ENCODE measurements at places on chromosomes 7 and 10.

DNA sequence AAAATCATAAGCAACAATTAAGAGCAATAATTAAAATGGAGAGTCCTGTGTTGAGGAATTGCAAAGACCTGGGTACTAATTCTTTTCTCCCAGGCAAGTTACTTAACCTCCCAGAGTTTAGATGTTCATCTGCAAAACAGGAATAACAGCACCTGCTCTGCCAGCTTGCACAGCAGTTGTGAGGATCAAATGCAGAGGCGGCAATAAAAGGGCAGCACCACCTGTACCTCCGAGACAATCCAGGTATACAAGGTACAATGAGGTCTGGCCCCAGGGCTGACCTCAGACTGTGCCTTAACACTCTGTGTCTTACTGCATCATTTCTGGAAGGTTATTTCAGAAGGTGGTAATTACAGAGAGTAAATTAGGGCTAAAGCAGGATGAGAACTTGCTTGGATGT, 14.5 kb upstream of the FAM204A start:
- DNase-seq: no peak

- DNase-seq: no peak
These were observed 78.7 kb downstream of the ZFAND4 start for GRCh38 chr10:45593938-45594275.

- DNase-seq: no peak
These were observed 31.8 kb upstream of the RET start for GRCh38 chr10:43044961-43045621.

DNA sequence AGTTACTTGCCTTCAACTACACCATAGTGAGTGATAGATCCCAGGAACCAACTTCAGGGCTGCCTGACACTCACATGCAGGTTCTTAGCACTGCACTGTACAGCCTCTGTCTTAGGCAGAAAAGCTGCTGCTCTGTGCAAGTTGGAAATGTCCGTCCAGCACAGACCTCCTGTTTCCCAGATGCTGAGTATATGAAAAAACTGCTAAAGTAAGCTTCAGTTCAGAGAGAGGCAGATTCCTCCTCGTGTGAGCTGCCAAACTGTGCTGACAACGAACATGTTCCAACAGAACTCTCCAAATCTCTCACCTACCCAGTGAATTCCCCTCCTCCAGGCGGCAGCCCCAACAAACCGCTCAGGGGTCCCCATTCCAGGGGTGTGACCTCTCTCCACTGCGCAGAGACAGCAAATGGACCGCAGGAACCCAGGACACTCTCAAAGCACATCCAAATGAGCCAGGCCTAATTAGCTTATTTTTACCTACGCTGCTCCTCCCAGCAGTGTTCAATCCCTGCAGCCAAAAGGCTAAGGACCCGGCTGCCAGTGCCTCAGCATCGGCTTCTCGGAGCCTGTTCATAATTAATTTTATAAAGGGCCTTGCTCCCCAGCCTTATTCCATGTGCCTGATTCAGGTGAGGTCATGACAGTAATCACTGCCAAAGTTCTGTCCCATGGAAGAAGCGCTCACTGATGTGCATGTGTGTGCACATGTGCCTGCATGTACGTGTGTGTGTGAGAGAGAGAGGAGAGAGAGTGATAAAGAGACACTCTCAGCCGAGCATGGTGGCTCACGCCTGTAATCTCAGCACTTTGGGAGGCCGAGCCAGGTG, 159.5 kb upstream of the AUTS2 start:
- DNase-seq: no peak

- no peak for DNase-seq
These were observed 58.0 kb upstream of the PAX2 start for GRCh38 chr10:100687143-100688003.

GRCh38 chr10:13115832-13116803, 16.2 kb downstream of the OPTN start:
- no peak for DNase-seq

DNA sequence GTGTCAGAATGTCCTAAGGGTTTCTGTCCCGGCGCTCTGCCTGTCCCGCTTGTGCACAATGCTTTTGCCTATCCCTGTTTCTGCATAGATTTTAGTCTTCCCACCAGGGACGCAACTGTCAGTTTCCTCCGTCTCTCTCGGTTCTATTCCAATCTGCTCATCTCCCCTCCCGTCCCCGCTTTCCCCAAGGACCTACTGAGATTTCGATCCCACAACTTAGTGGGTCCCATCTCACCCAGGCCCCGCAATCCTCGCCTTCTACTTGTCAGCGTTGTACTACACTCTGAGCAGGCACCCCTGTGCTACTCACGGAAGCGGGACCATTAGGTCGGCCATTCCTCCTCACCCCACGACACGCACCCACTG, 519 bp upstream of the ZNF655 start:
- DNase-seq: no peak

DNA sequence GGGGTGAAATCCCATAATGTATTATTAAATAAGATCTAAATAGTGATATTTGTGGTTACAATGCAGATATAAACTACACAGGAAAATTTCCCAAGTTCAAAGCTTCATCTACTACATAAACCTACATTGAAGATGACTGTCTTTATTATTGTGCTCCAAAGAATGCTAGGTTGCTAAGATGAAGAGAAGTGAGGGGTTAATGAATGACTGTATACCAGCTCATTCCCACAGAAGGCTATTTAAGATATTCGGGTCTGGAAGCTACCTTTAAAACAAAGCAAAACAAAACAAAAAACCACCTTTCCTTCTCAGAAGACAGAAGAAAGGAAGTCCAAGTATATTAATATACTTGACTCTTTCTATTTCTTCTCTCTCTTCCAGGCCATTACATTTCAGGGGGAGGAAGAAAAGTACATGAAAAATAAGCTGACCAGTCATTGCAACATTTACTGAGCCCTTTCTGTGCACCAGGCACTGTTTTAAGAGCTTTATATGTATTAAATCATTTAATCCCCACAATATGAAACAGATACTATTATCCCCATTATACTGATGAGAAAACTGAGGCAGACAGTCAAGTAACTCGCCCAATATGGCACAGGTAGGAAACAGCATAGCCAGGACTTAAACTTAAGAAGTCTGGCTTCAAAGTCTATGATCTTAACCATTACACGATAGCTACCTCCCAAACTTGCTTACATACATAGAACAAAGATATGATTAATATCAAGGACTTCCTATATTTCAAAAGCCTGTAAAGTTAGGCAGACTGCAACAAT, 48.1 kb downstream of the TNPO3 start:
- no peak for DNase-seq

GRCh38 chr7:95253986-95254385, 70.3 kb downstream of the PON1 start:
- DNase-seq: no peak

DNA sequence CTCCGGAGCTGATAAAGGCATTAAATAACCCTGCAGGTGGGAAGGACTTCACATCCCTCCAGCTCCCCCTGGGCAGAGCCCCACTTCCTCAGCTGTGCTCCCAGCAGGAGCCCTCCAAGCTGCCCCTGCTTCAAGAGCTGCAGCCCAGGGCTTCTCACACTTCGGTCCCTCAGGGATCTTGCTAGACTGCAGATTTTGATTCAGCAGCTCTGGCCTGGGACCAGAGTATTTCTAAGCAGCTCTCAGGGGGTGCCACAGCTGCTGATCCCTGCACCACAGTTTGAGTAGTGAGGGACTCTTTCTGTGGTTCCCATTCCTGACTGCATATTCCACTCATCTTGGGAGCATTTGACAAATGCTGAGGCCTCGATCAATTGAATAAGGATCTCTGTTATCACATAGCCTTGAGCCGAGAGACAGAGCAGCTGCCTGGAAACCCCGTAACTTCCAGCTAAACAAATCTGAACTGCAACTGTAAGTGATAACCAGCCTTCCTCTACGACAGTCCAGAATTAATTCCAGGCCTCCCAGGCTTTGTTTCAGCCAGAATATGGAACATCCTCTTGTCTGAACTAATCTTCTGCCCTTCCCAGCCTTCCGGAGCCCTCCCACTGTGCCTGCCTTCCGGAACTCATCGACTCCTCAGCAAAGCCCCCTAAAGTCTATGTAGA, 161.4 kb downstream of the CCDC3 start:
- DNase-seq: no peak

DNA sequence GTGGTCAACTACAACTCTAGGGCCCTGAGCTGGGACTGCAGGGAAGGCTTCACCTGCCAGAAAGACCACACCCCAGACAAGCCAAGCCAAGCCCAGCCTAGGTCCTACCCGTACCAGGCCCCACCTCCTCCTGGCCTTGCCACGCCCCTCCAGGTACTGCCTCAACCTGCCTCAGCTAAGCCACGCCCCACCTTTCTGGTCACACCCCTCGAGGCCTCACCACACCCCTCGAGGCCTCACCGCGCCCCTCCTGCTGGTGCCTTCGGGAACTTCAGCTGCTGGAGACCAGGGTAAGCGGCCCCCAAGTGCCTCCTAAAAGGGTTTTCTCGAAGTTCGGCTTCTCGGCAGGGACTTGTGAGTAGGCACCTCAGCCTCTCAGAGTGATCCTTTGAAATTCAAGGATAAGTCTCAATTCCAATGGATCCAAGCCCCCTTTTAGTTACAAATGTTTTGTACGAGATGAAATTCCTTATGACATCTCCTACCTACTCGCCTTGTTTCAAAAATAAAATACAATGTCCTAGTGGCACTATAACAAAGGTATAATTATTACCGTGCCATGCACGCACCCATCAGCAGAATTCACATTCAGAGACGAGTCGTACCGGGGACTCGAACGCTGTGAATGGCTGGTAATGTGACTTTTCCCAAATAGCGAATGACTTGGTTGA, 171.2 kb downstream of the ARHGAP21 start:
- DNase-seq: no peak

DNA sequence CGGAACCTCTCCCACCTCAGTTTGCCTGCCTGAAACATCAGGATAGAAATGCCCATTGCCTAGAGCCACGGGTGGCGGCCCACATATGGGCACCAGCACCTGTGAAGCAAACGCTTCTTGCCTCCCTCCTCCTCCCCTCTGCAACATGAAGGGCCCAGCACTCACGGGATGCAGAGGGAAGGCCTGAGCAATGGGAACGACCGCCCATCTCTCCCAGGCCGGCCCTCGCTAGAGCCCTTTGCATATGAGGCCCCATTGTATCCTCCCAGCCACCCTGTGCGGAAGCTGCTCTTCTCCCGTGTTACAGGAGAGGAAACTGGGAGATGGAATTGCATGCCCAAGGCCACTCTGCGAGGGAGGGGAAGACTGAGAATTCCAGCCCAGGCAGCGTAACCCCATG, 88.2 kb downstream of the RGS10 start:
- no peak for DNase-seq

DNA sequence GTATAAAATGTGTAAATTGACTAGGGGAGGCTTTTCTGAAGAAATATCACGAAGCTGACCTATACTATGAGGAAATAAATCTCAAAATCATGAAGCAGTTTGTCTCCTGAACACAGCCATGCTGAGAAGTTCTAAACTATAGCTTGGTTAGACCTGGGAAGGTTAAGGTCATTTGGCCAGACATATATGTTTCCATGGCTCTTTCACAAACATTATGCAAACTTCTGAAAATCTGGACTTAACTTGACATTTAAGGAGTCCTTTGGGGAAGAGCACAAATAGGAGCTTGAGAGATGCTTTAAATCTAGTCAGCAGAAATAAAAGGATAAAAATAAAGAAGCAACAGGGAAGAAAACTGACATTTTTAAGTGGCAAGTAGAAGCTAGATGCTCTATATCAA, 115.9 kb upstream of the MEOX2 start:
- DNase-seq: no peak

DNA sequence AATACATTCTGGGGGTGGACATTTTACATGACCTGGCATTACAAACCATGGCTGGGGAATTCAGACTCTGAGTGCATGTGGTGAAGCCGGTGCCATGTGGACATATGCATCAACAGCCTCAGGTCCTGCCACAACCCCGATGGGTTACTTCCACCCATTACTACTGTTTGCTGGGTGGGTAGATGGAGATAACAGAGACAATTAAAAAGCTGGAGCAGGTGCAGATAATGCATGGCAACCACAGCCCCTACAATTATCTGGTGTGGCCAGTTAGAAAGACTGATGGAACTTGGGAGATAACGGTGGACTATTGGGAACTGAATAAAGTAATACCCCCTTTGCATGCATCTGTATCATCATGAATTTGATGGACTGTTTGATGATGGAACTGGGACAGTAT, 21.6 kb upstream of the ADAMTS14 start:
- DNase-seq: no peak

DNA sequence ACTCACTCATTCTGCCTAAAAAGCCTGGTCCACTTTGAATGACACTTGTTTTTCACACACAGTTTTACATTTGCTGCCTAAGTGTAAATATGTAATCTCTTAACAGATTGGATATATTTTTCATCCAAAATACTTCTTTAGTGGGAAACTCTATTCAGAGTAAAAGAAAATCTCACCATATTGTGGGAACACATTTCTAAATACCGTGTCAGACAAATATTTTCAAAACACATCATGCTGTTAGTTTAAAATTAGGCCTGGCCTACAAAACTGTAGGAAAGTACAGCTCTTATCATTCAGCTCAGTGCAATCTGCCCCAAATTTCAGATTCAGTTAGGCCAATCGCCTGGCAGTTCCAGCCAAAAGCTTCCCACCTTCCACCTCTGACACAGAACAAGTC, 849.8 kb downstream of the NXPH1 start:
- DNase-seq: no peak

- no peak for DNase-seq
These were observed 67.2 kb downstream of the CCSER2 start for GRCh38 chr10:84395581-84395980.

DNA sequence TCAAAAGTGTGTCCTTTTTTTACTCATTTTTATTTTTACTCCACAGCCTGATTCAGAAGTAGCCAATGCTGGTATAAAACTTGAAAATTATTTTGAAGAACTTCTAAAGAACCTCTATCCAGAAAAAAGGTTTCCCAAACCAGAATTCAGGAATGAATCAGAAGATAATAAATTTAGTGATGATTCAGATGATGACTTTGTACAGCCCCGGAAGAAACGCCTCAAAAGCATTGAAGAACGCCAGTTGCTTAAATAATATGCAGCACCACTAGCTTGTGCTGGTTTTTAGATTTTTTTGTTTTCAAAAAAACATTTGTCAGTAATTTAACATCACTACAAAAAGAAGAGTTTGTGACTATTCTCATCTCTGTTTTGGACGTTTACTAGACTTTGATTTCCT, 116.5 kb downstream of the SVOPL start:
- DNase-seq: no peak

DNA sequence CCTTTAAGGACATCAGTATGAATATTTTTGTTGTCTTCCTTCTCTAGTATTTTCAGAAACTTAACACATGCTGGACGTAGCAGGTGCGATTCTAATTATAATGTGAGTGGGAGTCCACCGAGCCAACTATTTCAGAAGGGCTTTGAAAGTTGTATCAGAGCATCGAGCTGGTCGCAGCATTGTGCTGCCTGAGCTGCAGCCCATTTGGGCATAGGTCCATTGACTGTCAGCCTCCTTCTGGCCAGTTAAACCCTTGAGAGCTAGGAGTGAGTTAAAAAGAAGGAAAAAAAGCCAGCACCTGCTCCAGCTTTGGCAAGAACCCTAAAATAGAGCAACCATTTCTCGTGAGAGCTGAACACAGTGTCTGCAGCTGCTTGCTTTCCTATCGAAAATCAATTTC, 47.8 kb downstream of the SLC35G1 start:
- no peak for DNase-seq

GRCh38 chr7:17071866-17072265, 190.1 kb upstream of the AGR3 start:
- DNase-seq: no peak

GRCh38 chr10:102919992-102920739, 2.1 kb downstream of the CNNM2 start:
- DNase-seq: no peak

- DNase-seq: no peak
These were observed 347.3 kb upstream of the NPVF start for GRCh38 chr7:25575634-25576033.

Data from stimulated activated CD8-positive, alpha-beta memory T cell treated with anti-CD3 and anti-CD28 coated beads, Interleukin-15, amount 100 ng/mL, for 1 hour (primary cell).